ENCODE measurements at places on chromosomes 2 and 18.

DNA sequence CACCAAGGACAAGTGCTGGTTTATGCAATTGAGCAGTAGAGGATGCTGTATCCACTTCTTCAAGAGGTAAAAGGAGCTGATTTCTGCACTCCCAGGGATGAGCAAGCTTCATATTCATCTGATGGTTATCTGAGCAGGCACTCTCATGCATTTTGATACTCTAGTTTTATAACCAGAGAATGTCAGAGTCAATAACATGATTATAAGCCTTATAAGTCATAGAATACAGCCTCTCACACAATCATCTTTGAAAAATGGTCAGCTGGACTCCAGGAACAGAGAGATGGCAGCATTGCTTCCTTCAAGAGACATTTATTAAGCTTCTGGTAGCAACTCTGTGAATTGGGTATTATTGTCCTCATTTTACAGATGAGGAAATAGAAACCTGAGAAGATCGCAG is 167.1 kb downstream of the SLC8A1 start:
- DNase-seq: no peak

- DNase-seq: no peak
Measured at GRCh38 chr2:234861841-234862735, 89.7 kb upstream of the SH3BP4 start.

DNA sequence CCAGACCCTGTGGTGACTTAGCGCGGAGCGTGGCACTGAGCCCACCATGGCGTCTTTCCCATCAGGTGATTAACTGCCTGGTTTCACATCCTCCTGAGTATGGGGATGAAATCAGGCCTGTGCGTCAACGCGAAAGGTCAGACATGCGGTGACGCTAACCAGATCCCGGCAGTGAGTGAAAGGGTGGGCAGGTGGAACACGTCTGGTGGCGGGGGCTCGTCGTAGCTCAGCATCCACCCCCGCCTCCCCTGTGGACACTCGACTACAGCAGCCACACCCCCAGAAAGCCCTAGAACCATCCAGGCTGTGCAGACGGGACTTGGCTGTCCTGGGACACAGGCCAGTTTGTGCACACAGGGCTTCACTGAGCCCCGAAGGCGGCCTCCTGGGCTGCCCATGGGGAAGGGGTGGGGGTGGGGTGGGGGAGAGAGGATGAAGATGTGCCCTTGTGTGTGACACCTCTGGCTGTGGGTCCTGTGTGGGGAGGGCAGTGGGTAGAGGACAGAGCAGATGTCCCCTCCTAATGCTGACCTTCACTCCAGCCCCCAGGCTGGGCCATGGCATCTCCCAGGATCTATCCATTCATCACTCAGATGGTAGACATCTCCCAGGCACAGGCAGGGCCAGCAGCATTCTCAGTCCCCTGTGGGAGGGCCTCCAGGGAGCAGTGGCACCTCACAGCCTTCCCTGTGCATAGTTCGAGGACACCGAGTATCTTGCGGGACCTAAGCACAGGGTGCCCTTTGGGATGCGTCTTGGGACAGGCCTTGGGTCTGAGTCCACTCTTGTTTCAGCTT is 27.5 kb downstream of the RAMP1 start:
- no peak for DNase-seq

DNA sequence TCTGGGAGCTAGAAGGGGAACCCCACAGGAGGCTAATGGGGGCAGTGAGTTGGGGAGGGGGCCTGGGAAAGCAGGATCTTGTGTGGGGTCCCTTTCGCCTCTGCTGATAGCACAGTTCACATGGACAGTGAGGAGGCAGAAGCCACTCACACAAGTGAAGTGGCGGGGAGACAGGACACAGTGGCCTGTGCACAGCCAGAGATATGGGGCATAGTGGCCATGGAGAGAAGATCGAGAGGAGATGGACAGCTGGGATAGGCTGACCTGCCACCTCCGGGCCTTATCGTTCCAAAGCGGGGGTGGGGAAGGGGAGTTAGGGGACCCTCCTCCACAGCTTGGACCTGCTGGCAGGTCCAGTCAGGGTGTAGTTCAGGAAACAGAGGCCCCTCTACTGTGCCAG is 69.8 kb upstream of the EDAR start:
- DNase-seq: no peak

DNA sequence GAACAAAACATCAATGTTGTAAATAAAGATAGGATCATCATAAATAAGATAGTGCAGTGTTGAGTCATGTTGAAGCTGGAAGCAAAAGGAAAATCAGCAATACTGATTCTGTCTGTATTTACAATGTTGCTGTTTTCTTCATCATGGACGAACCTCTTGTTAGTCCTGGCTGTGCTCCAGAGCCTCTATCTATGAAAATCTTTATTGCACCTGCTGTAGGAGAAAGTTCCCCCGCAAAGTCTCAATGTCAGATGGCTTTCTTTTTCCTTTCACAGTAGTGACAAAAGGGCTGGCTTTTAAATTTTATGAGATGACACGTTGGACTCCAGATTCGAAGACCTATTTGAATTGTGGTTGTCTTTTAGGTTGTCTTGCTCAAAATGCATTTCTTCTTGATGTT is 98.5 kb upstream of the LRRTM1 start:
- DNase-seq: no peak

DNA sequence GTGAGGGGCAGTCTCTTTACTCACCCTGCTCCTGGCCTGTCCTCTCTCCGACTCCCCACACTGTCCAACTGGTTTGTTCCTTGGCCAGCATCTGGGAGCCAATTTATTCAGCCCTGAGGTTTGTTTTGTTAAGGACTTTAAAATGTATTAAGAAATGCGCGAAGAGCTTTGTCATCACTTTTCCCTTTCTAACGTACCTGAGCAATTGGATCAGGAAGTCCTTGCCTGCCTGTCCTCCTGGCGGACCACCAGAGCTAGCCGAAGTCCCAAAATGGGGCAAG is 164.7 kb upstream of the MSH6 start:
- DNase-seq: no peak

DNA sequence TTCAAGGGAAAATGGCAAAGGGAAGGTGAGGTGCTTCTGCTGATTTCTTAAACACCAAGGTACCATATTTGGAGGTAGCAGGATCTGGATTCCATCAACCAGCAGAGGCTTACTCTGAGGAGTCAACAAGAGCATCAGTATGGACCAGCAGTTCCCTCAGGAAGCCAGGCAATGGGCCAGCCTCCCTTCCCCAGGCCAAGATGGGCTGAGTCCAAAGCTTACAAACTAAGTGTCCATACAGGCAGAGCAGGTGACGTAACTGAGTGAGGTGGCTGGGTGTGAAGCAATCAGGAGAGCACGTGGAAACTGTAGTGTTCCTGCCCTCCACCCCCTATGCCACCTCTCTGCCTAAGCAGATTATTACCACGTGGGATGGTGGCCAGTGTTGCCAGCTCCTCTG is 134.2 kb upstream of the HNRNPA3 start:
- no peak for DNase-seq

- no peak for DNase-seq
Measured at GRCh38 chr2:209913786-209914345, 88.6 kb upstream of the RPE start.

GRCh38 chr2:10753156-10753555 is 31.7 kb downstream of the ATP6V1C2 start:
- no peak for DNase-seq

DNA sequence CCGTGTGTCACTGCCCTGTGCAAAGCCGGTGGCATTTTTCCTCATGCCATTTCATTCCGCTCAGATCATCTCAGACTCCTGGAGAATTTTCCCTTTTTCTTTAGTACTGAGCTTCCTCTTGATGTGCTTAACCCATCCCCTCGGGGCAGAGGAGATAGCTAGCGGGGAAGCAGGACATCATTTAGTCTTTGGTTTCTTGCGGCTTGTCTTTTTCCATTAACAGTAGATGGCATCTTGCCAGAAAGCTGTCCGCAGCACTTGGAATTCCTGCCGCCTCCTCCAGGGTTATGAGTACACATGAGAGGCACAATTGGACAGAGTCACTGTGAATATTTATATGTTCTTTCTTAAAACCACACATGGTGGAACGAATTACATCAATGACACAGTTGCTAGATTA is 226.6 kb downstream of the ALPK2 start:
- no peak for DNase-seq

DNA sequence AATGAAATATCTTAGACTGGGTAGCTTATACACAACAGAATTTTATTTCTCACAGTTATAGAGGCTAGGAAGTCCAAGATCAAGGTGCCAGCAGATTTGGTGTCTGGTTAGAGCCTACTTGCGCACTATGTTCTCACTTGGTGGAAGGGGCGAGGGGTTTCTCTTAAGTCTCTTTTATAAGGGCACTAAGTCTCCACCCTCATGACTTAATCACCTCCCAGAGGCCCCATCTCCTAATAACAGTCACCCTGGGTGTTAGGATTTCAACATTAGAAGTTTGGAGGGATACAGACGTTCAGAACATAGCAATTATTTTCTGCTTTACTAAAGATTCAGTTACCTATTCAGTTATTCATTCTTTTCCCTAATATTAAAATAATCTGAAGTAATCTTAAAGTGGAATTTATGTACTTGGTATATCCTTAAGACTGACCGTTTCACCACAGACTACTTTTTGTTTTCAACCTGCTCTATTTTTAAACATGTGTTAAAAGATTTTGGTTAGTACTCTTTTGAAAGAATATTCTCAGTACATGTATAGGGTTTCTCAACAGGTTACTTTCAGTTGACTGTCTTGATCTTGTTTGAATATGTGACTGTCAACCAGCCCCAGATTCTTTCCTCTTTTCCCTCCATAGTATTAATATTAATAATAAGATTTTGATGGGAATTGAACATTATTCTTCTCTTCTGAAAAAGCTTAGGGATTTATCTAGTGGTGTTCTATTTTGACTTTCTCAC is 130.0 kb downstream of the TAF4B start:
- no peak for DNase-seq
